NCI-H2029 treated with DMSO at 0.1 percent for 48 hours (cell line): ENCODE measurements at places on chromosomes 16 and 17.
A peak's percentile ranks its signal among the peaks of the same experiment; 100 is the strongest.

DNA sequence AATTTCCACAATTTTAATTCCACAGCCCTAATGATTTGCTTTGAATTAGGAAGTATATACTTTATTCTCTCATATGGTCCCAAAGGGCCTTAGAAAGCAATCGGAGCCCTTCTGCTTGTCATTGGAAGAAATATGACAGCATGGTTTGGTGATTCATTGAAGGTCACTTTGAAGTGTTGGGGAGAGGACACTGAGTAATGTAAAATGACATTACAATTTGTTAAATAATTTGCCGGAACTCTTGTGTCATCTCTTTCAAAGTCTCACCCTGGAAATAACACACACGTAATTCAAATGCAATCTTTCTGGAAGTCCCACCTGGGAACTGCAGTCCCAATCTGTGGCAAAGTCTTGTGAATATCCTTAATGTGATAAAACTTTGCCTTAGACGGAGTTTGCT, 59.8 kb downstream of the BMERB1 start:
- no peak for DNase-seq

DNA sequence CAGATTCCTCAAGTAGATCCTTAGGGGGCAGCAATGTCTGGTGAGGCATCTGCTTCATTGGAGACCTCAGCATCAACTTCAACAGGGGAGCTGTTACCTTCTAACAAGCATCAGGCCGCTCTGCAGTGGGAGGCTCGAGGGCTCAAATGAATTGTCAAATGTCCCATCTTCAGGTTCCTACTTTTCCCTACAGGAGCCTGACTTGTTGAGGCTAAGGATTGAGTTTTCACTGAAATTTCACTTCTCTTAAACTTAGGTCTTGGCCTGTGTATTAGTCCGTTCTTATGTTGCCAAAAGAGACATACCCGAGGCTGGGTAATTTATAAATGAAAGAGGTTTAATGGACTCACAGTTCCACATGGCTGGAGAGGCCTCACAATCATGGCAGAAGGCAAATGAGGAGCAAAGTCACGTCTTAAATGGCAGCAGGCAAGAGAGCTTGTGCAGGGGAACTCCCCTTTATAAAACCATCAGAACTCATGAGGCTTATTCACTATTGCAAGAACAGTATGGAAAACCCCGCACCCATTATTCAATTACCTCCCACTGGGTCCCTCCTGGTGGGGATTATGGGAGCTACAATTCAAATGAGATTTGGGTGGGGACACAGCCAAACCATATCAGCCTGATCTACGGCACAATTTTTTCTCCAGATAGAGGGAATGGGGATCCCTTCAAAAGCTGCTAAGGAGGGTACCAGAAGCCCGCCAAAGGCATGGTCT, 5.1 kb upstream of the CD300LD start:
- DNase-seq: no peak

DNA sequence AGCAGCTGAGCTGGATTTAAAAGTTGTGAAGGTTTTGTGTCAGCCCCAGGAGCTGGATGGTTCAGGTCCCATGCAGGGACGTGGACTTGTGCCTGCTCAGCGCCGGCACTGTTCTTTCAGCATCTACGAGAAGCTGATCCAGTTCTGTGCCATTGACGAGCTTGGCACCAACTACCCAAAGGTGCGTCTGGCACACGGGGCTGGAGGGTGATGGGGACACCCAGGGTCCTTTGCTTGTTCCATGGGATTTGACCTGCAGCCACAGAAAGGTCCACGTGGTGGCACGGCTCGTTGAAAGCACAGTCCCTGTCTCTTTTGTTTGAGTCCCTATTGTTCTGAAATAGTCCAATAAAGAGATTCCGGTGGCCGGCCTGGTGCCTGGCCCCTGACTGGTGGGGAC, 18.1 kb upstream of the ITGB4 start:
- DNase-seq: no peak

GRCh38 chr16:66511602-66512271, 38.2 kb downstream of the TK2 start:
- DNase-seq: no peak

DNA sequence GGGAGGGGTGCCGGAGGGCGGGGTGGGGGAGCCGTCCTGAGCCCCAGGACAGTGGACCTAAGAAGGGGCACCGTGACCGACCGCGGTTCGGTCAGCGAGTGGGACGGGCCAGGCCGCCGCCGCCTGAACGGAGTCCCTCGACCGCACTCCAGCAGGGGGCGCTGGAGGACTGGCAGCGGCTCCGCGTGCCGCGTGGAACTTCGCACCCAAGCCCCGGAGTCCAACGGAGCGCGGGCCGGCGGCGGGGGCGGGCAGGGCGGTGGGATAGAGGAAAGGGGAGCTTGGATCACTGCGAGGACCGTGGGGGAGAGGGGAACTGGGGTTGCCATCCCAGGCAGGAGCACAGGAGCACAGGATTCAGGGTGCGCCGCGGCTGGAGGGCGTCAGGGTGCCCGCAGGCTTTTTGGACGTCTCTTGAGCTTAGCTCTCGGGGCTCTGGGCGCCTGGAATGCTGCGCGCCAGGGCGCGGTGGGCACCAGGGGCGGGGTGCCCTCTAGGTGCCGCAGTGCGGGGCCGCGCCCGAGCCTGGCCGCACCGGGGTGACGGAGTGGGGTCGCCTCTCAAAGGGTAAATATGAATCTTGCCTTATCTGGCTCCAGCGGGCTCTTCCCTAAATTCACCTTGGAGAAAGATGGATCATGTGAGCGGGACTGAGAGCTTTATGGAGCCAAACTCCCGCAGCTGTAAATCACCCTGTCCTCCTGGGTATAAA, 379 bp upstream of the OTOP2 start:
- no peak for DNase-seq

GRCh38 chr16:69941251-69942098, 9.7 kb upstream of the CLEC18A start:
- DNase-seq: no peak

DNA sequence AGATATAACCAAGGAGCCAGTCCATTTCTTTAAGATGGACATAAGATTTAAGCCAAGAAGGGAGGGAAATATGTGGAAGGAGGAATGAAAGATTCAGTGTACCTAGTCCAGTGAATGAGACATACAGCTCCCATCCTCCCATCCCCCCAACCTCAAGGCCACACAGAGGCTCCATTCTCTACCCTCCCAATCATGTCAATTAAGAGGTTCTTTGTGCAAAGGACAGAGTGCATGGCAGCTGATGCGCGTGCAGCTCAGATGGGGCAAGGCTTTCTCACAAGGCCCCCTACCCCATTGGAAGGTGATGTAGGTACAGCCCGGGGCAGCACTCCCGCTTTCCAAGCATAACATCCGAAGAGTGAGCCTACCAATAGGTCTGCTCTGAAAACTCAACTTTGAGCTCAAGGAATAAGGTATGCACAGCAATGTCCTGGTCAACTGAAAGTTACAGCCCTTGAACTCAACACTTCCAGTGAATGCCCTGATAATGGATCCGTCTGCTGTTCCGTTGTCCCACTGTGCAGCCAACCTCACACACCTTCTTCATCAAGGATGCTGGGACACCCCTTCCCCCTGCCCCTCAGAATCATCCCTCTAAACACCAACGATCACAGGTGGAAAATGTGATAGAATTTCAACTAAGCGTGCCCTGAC, 458.1 kb downstream of the SOX9 start:
- no peak for DNase-seq

DNA sequence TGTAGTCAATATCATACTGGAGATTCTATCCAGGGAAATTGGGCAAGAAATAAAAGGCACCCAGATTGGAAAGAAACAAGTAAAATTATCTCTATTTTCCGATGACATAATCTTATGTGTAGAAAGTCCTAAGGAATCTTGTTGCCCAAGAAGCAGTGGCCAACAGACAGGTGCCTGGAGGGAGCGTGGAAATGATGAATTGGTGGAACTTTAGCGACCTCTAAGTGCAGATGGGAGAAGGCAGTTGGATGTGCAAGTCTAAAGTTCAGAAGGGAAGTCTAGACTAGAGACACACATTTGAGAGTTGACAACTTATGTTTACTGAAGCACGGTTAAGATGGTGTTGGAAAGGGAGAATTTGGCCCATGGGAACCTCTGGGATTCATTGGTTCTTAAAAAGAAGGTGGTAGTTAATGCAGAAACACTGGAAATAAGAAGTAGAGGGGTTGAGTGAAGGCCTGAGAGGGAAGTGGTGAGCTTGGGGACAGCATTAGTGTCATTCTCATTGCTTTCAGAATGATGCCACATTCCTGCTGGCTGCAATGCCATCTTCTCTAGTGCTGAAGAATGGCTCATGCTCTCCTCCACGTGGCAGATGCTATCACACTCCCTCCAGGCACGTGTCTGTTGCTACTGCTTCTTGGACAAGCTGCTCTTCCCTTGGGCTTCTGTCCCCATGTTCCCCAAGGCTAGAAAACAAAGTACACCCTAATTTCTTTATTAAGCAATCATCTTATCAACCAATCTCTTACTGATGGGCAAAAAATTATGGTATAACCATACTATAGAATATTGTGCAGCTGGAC, 24.0 kb downstream of the TAT start:
- DNase-seq: no peak

DNA sequence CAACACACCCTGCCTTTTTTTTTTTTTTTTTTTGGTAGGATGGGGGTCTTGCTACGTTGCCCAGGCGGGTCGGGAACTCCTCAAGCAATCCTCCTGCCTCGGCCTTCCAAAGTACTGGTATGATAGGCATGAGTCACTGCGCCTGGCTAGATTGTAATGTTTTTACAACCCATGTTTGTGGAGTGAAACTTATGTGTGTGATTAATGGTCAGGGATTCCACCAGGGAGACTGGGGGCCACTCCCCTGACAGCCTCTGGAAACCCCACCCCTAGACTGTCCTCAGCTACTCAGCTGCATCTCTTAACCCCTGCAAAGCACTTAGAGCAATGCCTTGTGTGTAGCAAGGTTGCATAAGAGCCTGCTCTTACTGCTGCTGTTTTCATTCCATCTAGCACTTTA, 220.5 kb downstream of the PARN start:
- DNase-seq: no peak

DNA sequence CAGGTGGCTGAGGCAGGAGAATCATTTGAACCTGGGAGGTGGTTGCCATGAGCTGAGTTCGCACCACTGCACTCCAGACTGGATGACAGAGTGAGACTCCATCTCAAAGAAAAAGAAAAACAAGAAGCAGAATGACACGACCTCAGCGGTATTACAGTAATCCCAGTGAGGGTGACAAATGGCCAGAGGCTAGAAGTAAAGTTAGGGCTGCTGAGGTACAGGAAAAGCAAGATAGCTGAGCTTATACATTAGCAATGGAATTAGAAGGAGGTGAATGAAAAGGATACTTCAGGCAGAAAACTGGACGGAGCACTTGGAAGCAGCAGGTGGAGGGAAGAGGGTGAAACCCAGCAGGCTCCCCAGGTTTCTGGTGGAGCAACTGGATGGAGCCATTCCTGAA, 26.1 kb upstream of the AMZ2 start:
- no peak for DNase-seq

DNA sequence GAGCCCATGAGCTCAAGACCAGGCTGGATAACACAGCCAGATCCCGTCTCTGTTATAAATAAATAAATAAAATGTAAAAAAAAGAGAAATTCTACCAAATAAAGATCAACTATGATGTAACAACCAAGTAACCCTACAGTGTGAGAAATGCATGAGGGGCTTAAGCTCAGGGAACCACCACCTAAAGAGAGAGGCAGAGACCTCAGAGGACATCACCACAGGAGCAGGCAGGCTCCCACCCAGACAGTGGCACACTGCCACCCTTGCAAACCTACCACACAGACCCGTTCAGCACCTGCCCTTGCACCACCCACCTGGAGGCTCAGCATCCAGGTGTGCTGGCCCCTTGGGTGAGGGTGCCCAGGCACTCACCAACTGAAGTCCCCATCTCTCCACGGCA, 45.6 kb downstream of the ANKRD11 start:
- no peak for DNase-seq

- no peak for DNase-seq
These were observed 31.3 kb downstream of the MPHOSPH6 start for GRCh38 chr16:82138478-82139285.

DNA sequence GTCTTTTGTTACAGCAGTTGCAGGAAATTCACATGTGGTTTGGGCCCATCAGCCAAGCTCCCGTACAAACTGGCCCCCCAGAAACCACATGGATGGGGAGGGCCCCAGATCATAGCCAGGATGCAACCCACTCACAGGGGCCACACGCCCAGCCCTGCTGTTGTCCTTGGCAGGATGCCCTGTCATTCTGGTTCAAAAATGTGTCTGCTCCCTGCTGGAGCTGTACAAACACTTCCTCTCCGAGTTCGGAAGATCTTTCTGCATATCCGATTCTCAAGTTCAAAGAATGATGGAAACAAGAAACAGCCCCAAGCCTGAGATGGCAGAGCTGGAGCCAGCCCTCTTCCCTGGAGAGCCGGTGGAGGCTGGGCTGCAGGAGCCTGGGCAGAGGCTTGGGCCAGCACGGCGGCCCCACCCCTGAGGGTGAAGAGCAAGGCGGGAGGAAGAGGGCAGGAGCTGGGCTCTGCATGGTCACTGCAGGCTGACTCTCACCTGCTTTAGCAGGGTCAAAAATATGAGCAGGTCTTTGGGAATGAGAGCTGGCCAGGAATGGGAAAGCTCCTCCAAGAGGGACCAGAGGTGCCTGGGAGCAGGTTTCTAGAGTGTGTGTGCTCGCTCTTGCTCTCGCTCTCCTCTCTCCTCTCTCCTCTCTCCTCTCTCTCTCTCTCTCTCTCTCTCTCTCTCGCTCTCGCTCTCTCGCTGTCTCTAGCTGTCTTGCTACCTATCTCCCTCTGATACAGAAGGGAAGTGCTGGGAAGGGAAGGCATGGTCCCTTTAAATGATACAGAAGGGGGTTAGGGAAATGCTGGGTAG, 34.7 kb upstream of the ENPP7 start:
- peak; percentile 1 for DNase-seq
